ENCODE measurements at places on chromosomes 5 and 9.

GRCh38 chr9:136960212-136960937 lies 8.3 kb downstream of the LCN12 start:
- DNase-seq: no peak

GRCh38 chr5:74801941-74802340 lies 34.9 kb downstream of the NSA2 start:
- no peak for DNase-seq

DNA sequence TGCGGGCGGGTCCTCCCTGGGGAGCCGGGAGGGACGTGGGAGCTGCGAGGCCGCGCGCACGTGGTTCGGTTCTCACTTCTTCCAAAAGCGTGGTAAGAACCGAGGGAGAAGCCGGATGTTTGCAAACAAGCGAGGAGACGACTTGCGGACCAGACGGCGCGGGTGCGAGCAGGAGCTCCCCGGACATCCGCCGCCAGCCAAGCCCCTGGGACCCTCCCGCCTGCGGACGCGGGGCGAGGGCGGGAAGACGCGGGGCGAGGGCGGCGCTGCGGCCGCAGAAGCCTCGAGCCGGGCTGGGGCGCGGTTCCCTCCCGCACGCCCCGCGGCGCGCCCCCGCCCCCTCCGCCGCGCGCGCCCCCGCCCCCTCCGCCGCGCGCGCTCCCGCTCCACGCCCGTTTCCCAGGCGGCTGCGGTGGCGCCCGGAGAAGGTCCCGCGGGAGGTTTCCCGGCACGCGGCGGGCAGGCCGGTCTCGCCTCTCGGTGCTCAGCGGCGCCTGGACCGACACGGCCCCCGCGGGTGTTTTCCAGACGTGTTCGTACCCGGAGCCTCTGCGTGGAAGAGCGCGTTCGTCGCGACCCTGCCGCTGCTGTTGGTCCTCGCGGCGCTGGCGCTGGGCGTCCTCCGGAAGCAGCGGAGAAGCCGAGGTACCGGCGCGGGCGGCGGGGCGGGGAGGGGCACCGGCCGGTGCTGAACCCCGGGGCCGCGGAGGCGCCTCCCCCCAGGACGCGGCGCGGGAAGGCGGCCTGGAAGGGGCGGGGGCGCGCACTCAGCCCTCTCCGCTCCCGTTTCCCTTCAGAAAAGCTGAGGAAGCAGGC lies 12.8 kb downstream of the BTNL9 start:
- DNase-seq: no peak

DNA sequence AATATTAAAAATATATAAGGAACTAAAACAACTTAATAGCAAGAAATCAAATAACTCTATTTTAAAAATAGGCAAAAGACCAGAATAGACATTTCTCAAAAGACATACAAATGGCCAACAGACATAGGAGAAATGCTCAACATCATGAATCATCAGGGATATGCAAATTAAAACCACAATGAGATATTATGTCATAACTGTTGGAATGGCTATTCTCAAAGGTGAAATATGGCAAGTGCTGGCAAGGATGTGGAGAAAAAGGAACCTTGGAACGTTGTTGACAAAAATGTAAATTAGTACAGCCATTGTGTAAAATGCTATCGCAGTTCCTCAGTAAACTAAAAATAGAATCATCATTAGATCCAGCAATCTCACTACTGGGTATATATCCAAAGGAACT lies 468.5 kb downstream of the NFIB start:
- no peak for DNase-seq

- no peak for DNase-seq
Observed at GRCh38 chr9:119639287-119639955, 270.2 kb upstream of the BRINP1 start.

DNA sequence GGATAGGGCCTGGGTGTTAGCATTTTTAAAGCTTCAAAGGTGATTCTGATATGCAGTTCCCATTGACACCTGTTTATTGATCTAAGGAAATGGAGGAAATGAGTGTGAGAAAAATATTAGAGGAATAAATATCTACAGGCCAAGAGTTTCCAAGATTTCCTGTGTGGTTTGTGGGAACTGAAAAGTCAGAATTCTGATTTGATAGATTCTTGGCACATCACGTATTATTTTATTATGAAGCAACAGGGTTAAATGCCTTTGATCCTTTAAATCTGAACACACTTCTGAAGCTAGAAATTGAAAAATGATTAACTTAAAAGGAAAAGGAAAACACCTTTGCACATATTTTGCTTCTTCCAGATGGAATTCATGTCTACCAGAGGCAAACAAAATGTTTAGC lies 113.7 kb downstream of the CD180 start:
- no peak for DNase-seq

DNA sequence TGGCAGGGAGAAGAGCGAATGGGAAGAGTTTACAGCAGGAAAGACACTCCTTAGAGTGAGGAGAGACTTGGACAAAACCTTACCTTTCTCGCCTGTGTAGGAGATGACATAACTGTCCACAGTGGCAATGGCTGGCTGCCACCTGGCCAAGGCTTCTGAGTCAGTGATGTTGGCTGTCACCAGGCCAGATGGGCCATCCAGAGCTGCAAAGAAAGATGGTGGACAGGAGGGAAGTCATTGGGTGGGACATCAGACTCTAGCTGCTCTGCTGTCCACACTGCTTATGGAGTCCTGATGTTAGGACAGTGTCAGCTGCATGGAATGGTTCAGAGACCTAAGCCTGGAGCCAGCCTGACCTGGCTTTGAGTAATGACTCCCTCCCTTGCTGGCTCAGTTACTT lies 79.8 kb downstream of the TNC start:
- DNase-seq: no peak

DNA sequence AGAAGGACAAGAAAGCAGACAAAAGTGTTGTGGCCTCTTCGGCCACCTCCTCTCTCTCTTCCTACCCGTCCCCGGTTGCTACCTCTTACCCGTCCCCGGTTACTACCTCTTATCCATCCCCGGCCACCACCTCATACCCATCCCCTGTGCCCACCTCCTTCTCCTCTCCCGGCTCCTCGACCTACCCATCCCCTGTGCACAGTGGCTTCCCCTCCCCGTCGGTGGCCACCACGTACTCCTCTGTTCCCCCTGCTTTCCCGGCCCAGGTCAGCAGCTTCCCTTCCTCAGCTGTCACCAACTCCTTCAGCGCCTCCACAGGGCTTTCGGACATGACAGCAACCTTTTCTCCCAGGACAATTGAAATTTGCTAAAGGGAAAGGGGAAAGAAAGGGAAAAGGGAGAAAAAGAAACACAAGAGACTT lies 2.4 kb downstream of the EGR1 start:
- no peak for DNase-seq
